Ureter (tissue), 1 donor: ENCODE measurements at places on chromosomes 2 and 18.

DNA sequence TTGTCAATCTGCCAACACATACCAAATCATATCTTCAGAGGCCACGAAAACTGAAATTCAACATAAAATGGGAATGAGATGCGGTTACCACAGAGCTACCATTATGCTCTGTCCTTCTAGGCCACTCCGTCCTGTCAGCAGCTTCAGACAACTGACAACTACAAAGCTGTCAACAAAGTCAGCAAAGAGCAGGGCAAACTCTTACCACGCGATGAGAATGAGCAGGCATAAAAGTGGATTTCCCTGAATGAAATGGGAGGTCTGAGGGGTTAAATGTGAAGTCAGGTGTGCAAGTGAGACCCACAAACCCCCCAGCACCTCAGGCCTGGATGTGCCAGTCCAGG, 130.1 kb downstream of the LNPK start:
- no peak for DNase-seq

- DNase-seq = no peak
These were observed 144.1 kb downstream of the CELF4 start for GRCh38 chr18:37421341-37422077.

DNA sequence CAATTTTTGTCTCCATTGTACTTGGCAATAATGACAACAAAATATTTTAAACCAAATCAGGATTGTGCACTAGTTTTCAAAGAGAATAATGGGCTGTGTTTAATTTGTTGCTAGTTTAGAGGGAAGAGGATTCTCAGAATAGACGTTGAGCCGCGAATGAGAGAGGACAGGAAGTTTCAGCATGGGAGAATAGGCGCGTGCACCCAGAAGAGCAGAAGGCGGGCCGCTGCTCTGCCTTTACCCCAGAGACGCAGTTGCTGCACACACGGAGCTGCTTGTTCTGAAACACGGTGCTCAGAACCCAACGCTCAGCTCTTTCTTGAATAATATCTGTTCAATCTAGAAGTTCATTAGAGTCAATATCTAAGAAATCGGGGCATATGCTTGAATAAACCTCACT, 223.4 kb downstream of the MYT1L start:
- no peak for DNase-seq

DNA sequence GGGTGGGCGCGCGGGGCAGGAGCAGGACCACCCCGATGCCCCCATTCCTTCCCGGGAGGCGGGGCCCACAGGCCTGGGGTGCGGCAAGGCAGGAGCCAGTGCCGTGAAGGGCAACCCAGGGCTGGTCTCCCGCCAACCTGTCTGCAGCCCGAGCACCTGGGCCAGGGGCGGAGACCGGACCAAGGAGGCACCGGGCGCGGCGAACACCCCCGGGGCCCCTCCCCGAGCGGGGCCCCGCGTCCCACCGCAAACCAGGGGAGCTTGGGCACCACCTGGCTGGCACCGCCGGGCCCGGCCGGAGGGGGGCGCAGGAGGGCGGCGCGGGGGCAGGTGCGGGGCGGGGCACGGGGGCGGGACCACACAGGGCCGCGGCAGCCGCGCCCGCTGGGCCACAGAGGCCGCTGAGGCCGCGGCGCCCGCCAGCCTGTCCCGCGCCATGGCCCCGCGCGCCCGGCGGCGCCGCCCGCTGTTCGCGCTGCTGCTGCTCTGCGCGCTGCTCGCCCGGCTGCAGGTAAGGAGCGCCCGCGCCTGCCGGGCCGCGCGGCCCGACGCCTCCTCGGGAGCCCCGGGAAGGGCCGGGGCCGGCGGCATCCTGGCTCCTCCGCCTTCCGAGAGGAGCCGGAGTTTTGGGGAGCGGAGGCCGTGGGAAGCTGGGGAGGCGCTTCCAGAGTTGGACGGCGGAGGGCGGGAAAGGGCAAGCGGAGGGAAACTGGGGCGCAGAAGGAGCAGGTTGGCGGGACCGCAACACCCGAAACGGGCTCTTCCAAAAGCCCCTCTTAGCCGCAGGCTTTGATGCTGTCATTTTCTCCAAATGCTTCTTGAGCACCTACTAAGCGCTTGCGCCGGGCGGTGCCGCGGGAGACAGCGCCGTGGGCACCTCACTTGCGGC, at the start of gene TNFRSF11A:
TSS of gene TNFRSF11A (plus strand) at position 394 of the 889 bp plus-strand sequence. CDS start at position 437, 43 bp downstream.
- DNase-seq = no peak

DNA sequence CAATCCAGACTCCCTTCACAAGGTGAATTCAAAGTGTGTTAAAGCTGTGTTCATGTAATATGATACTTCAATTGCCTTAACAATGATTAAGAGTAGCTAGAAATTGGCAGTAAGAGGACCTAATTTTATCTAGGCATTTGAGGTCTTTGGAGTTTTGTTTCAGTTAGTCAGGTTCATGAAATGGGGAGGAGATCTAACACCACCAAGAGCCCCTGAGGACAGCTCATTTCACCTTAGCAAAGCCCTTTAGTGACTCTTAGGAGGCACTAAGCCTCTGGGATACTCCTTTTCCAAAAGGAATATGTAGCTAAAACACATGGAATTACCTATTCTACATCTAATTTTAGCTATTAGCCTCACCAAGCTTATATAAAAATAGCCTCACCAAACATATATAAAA, 716.5 kb upstream of the RAB6C start:
- DNase-seq = no peak

DNA sequence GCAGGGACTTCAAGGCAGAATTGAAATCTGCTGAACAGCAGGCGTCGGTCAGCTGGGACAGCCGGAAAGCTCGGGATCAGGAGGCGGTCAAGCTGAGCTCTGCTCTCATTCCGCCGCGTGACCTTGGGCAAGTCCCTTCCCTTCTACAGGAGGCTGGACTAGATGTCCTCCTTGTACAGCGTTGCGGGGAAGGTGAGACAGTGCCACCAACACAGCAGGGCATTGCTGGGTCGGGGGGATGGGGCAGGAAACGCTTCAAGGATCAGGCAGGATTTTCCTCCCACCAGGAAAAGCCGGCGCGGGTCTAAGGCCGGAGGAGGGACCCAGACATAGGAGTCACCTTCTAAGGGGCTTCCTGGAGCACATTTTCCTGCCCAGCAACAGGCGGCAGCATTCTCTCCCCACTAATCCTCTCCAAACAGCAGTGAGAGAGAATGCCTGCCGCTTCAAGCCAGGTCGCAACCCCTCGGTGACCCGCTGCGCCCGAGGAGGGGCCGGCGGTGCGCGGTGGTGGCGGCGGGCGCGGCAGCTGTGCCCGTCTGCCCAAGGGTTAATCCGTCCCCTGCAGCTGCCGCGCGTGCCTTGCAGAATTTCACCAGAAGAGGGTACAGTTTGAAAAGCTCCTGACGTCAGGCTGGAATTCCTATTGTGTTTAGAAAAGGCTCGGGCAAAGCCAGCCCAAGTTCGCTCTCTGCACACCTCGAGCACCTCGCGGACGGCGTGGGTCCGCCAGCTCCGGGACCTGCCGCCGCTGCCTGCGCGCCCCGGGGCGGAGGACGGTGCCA, at the start of gene KCNF1:
TSS of gene KCNF1 (plus strand) at position 644 of the 785 bp plus-strand sequence. CDS start 493 bp downstream, outside the sequence.
- DNase-seq = no peak
